Activated CD8-positive, alpha-beta memory T cell treated with anti-CD3 and anti-CD28 coated beads, Interleukin-2, amount 10 ng/mL, durations not matched to agents 7 days and 5 days (primary cell): ENCODE measurements at places on chromosomes 4 and X. TPM values are rescaled to one million over a fixed set of nuclear protein-coding genes. Genes with fewer than 3 reads are reported as not detected.

DNA sequence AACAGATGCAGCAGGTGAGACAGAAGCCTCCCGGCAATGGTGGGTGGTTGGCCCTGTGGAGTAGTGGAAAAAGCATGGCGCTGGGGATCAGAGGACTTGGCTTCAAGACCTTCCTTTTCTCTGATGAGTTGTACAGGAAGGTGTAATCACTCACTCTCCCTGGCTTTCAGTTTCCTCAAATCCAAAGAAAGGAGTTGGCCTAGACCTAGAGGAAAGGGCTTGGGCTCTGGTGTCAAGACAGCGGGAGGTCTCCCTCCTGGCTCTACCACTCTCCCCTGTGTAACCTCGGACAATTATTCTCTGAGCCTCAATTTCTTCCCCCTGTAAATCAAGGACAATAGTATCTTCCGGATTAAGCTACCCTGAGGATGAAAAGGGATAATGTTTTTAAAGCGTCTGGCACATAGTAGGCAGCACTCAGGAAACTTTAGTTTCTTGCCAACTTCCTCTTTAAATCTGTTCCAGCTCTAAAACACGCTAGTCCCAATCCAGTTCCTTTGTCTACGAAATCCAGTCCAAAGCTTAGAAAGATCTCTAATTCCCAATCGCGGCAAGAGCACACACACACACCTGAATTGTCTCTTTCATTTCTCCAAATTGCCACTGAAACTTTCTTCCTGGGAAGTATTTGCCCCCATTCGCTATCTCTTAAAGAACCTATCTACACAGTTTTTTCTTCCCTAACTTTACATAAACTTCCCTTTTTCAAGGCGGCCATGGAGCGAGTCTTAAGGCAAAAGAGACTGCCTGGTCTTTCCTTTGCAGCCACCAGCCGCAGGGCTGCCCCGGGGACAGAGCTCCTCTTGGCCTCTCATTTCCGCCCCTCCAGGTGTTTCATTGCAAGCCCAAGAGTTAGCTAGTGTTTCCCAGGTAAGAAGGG lies 29.9 kb upstream of the GPC4 start:
- no peak for DNase-seq

GRCh38 chrX:46582966-46583365 lies 9.4 kb downstream of the CHST7 start:
- no peak for DNase-seq

- DNase-seq, result no peak
These were observed 101.8 kb upstream of the TLR3 start for GRCh38 chr4:185966997-185967775.

GRCh38 chr4:54942721-54943120 lies 182.7 kb downstream of the KDR start:
- DNase-seq, result no peak

GRCh38 chrX:43973249-43974099 lies at the start of gene NDP:
TSS of gene NDP (minus strand) at chrX:43973390. CDS start at chrX:43958645, 14,745 bp downstream.
- DNase-seq, result no peak

GRCh38 chr4:181777518-181777917 lies 465.7 kb upstream of the TENM3 start:
- no peak for DNase-seq

GRCh38 chrX:148385471-148385870 lies 114.9 kb upstream of the AFF2 start:
- no peak for DNase-seq

DNA sequence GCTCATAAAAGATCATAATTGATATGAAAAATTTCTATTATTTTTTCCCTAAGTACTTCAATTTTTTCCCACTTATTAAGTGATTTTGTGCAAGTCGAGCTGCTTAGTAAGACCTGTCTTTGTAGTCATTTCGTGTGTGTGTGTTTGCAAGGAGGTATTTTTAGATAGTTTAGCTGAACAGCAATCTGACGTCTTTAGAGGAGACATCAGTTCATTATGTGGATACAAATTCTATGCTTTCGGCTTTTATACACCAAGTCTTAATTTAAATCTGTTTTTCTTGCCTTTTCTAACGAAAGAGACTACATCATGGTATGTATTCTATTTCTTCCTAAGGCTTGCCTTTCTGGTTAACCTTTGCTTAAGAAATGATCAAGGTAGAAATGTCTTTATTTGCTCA lies 179.4 kb downstream of the RAPGEF2 start:
- DNase-seq, result no peak

DNA sequence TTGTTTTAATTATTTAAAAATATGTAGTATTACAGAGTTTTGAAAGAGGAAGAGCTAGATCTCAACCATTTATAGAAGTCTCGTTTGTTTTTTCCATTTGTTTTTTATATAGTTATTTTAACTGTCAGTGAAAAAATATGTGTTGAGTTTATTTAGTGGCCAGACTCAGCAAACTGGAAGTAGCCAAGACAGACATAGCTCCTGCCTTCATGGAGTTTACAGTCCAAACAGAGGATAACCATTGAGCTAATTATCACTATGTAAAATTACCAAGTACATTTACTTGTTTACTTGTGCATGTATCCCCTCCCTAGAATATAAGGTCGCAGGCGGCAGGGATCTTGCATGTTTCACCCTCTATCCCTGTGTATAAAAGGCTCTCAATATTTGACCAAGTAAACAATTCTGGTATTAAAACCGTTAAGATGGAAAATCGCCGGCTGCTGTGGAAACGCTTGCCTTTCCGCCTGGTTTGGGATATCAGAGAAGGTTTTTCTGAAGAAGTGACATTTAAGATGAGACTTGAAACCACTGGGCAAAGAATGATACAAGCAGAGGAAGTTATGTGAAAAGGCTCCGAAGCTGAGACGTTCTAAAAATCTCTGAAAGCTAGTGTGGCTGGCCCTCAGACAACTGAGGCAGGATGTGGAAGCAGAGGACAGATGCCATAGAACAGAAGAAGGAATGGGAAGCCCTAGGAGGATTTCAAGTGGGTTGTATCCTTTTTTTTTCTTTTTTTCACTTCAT lies 1.3 kb upstream of the CCNI start:
- no peak for DNase-seq

- no peak for DNase-seq
These were observed 34.4 kb downstream of the NFKB1 start for GRCh38 chr4:102535398-102536082.

- DNase-seq, result no peak
These were observed 410.3 kb upstream of the RASGEF1B start for GRCh38 chr4:81881855-81882621.

- no peak for DNase-seq
These were observed 1.5 kb downstream of the EREG start for GRCh38 chr4:74366367-74366911.

DNA sequence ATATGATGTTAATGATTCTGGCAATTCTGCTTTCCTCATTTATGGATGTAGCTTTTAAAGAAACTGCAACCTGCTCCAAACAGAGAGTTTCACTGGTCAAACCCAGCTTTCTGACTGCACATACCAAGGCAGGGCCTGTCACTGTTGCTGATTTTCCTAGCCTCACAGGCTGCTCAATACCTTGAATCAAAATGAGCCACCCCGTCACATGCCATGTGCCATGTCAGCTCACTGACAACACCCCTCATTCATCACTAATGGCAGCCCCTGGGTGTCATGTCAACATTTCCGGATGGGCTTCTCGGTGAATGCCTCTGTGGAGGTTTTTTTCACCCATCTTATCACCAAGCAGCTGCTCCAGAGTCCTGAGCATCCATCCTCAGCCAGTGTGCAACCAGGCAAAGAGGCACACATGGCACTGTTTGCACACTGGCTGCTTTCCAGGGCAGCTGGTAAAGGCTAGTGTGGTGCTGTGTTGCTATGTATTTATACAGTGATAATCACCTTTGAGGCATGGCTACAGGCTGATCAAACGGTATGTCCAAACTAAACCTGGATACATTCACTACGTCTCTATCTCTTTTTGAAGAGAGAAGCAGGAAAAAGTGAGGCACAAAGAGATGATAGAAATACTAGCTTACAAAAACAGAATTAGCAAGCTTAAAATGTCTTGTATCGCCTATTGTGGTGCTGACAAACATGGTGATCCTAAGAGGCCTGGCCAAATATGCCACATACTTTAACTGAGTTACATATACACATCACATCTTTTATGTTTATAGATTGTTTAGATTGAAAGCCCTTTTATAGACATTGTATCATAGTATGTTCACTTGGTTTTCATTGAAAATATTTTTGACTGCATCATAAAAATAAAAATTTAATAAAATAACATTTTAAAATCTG lies 94.6 kb upstream of the INPP4B start:
- DNase-seq, result no peak

DNA sequence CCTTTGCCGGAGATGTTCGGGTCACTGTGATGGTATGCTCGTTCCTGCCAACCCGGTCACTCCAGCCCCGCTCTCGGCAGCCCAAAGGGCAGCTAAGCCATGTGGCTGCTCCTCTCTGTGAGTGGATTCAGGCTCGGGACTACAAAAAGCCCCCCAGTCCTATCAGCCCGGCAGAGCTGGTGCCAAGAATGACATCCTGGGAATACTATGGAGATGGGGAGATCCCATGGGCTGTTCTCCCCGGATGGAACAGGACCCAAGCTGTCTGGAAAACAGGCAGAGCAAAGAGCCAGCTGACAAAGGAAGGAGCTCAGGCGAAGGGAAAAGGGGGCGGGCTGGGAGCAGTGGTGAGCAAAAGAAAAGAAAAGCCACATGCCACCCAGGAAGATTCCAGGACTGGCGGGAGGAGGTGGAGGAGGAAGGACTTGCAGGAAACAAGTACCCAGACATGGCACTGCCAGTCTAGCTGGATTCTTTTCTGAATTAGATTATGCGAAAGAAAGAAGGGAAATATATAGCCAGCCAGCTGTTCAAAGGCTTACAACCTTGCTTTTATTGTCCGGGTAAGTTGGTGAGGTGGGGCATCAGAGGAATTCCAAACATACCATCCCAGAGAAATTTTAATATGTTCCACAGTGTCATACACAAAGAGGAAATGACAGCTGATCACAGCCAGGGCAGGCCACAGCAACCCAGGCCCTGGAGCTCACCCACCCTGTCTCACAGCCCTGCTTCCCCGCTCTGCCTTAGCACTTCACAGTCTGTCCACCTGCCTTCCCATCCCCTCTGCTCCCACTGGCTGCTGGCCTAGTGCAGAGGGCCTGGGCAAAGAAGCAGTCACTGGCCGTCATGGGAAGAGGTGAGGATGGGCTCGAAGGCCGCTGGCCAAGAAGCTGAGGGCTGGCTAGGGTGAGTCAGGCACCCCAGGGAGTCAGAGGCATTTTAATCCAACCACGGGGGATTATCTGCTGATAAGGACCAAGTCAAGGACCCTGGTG lies 3.4 kb downstream of the NDP start:
- no peak for DNase-seq

GRCh38 chrX:66914080-66914479 lies 275.2 kb upstream of the EDA2R start:
- no peak for DNase-seq

DNA sequence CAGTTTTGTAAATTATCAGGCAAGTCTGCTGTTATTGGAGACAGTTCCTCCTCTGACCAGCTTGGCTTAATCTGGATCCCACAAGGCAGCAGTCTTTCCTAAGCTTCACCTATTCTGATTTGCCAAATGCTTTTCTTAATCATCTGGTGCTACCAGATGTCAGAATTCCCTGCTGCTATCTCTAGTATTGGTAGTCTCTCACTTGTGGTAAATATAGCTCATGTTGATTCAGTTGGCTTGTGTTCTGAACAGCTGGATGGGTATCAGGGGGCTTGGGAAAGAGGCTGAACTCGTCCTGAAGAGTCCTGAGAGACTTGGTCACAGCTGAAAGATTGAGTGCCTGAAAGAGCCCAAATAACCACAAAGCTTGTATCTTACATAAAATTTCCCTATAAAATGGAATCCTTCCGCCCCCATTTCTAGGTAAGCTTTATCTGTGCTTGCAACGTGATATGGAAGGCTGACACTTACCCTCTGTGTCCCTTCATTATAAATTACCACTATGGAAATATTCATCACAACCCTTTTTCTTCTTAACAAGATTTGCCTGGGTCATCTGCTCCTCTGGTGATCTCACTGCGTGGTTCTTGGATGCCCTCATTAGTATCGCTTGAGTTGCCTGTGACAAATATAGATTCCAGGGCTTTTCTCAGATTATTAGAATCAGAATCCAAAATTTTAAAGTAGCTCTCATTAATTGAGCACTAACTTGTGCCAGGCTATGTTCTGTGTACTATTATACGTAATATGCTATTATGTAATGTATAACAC lies 104.1 kb upstream of the GPRIN3 start:
- DNase-seq, result no peak

DNA sequence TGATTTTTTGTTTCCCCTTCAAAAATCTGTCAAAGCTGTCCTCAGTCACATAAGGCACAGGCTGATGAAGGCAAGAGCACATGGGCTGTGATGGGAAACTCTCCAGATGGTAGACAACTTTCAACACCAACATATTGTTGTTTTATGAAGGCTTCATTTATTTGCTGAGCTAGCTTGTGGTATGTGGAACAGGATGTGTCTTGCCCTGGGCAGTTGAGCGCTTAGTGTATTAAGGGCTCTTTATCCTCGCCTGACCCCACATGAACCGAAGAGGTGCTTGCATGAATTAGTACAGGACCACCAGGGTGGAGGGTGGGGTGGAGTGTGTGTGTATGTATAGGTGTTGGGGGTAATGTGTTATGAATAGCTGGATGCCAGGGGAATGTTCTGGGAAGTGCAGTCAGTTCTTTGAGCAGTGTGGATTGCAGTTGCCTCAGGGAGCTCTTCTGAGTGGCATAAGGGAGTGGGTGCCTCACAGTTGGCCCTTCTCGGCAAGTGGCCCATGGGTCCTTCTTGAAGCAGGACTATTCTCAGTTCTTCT lies 103.1 kb downstream of the PHEX start:
- DNase-seq, result no peak

Gene CT83
- not detected for total RNA-seq

Gene TGIF2LX
- total RNA-seq, result not detected

Gene TRIM75
- not detected for total RNA-seq

Gene LRAT
- not detected for total RNA-seq

Gene VCX
- total RNA-seq, result not detected

Gene GPRIN3
- 66.9 TPM for total RNA-seq
